ENCODE measurements at places on chromosomes 16 and 17.

- DNase-seq: no peak
Measured at GRCh38 chr16:55052348-55052734, 121.7 kb downstream of the IRX5 start.

DNA sequence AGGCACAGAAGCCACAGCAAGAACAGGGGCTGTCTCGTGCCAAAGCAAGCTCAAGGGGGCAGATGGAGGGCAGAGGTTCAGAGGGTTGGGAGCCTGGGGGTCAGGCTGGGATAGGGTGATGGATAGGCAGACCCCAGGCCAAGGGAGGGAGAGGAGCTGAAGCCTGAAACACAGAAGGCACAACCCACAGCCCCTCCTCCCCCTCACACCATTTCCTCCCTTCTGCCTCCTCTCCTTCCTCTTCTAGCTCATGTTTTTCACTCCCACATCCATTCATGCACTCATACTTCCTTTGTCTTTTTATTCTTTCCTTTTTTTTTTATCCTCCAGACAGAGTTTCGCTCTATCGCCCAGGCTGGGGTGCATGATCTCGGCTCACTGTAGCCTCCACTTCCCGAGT, 61.1 kb downstream of the SOCS1 start:
- no peak for DNase-seq

- no peak for DNase-seq
Measured at GRCh38 chr17:9427465-9428315, 147.9 kb downstream of the STX8 start.

DNA sequence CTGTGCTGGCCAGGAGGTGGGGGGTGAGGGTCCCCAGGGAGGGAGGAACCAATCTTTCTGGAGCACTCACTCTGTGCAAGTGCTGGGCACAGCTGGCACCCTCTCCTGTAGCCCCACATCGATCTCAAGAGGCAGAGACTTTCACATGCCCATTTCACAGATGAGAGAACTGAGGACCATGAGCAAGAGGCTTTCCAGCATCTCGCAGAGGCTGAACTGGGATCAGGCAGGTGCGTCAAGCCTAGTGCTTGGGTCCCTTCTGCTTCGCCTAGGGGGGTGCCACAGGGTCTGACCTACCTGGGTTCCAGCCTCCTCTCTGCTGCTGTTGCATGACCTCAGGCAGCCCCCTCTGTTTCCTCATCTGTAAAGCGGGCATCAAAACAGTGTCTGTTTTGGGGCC, 1.3 kb upstream of the WFDC1 start:
- DNase-seq: no peak

DNA sequence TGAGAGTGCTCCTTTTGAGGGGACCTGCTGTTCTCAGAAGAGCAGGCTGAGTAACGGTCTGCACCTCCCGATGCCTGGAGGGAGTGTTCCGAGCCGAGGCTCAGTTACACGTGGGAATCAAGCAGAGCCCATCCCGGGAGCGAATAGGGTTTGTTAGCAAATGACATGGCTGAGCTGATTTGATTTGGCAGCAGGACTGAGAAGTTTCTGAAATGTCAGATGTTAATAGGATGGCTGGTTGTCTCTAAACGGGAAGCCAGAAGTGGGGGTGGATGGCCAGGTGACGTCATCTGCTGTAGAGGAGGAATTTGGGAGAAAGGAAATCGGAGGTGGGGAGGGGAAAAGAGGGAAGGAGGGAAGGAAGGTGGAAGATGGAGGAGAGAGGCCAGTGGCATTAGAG, 128.0 kb downstream of the RAP1GAP2 start:
- DNase-seq: no peak

- DNase-seq: no peak
Measured at GRCh38 chr16:11257131-11257938, 1.3 kb upstream of the SOCS1 start.

DNA sequence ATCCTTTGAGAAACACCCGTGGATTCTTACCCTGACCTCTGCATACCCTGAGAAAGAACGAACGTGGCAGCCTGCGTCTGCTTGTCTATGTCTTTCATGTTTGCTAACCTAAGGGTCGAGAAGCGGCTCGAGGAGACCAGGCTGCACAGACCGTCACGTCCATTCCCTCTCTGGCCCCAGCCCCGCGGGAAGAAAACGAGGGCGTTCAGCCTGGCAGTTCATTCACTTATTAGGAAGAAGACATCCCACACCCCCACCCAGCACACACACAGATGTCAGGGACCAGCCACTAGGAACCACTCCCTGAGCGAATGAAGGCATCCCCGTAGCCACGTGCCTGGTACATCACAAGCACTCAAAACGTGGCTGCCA, 655 bp upstream of the MTHFSD start:
- DNase-seq: no peak

DNA sequence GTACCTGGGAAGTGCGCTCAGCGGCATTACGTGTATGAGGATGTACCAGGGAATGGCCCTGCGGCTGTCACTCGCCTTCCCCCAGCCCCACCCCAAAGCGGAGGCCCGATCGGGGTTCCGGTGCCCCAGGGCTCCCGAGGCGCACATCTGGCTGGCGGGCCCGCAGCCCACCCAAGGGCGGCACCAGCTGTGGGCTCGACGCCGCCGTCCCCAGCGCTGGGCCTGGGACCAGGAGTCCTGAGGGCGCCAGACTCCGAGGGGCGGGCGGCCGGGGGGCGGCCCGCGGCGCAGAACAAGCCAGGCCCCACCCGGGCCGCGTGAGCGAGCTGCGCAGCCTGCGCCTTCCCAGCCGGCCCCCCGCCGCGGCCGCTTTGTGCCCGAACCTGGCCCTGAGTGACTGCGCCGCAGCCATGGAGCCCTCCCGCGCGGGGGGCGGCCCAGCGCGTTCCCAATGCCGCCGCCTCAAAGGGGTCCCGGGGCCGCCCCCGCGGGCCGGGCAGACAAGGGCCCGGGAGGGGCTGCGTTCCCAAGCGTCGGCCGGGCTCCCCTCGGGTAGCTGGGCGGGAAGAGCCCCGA, 17.4 kb downstream of the ZNF423 start:
- DNase-seq: no peak

GRCh38 chr16:5077304-5077703, 5.7 kb downstream of the ALG1 start:
- DNase-seq: no peak

GRCh38 chr17:66627985-66628384, 206.9 kb upstream of the CACNG5 start:
- DNase-seq: no peak

DNA sequence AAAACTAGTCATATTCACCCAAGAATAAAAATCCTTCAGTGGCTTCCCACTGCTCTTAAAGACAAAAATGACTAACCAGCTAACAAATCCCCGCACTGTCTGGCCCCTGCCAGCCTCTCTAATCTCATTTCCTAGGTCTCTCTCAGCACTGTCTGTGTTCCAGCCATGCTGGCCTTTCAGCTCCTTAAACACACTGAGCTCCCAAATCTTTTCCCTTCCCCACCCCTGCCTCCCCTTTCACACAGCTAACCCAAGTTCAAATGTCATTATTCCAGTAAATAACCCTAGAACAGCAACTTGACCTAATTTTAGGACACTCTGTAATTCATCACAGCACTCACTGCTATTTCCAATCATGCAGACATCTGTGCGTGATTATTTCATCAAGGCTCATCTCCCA, 7.8 kb downstream of the SHCBP1 start:
- DNase-seq: no peak

GRCh38 chr16:69618307-69618706, 52.5 kb downstream of the NFAT5 start:
- no peak for DNase-seq

DNA sequence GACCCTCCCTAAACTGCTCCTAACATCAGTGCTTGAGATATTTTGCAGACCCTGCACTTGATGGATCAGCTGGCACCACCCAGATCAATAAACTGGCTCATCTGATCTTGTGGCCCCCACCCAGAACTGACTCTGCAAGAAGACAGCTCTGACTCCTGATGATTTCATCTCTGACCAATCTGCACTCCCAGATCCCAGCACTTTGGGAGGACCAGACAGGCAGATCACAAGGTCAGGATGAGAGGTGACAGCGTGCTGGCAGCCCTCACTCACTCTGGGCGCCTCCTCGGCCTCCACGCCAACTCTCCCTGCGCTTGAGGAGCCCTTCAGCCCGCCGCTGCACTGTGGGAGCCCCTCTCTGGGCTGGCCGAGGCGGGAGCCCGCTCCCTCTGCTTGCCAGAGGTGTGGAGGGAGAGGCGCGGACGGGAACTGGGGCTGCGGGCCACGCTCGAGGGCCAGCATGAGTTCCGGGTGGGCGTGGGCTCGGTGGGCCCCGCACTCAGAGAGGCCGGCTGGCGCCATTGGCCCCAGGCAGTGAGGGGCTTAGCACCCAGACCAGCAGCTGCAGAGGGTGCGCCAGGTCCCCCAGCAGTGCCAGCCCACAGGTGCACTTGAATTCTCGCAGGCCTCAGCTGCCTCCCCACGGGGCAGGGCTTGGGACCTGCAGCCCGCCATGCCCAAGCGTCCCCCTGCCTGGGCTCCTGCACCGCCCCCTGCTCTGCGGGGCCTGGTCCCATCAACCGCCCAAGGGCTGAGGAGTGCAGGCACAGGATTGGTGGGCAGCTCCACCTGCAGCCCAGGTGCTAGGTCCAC, 2.4 kb upstream of the C16orf54 start:
- DNase-seq: no peak

- DNase-seq: no peak
Measured at GRCh38 chr16:4663777-4664465, 29.4 kb upstream of the NUDT16L1 start.

GRCh38 chr16:30585022-30585399, 486 bp downstream of the ZNF785 start:
- no peak for DNase-seq

GRCh38 chr17:12478311-12478710, 187.4 kb upstream of the MYOCD start:
- DNase-seq: no peak

GRCh38 chr16:6726621-6727020, 606.0 kb upstream of the RBFOX1 start:
- DNase-seq: no peak

- DNase-seq: no peak
Measured at GRCh38 chr17:31158746-31159377, 64.1 kb downstream of the NF1 start.

GRCh38 chr16:66592814-66593213, 11.7 kb upstream of the CMTM3 start:
- DNase-seq: no peak

DNA sequence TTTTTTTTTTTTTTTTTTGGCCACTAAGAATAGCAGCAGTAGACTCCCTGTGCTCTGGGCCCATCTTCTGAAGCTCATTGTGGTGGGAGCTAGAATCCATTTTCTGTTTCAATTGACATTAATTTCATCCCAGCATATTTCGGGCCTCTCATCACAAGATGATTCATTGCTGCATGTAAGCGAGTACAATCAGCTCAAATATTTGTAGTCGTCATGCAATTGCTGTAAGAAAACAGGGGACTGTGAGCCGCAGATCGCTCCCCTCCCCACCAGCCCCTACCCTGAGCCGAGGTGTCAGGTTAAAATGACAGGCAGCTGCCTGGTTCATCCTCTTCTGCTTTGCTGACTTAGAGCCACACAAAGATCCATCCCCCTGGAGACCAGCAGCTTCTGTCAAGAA, 358.8 kb upstream of the CDH5 start:
- DNase-seq: no peak

- DNase-seq: no peak
Measured at GRCh38 chr17:43140396-43141332, 15.5 kb upstream of the BRCA1 start.

DNA sequence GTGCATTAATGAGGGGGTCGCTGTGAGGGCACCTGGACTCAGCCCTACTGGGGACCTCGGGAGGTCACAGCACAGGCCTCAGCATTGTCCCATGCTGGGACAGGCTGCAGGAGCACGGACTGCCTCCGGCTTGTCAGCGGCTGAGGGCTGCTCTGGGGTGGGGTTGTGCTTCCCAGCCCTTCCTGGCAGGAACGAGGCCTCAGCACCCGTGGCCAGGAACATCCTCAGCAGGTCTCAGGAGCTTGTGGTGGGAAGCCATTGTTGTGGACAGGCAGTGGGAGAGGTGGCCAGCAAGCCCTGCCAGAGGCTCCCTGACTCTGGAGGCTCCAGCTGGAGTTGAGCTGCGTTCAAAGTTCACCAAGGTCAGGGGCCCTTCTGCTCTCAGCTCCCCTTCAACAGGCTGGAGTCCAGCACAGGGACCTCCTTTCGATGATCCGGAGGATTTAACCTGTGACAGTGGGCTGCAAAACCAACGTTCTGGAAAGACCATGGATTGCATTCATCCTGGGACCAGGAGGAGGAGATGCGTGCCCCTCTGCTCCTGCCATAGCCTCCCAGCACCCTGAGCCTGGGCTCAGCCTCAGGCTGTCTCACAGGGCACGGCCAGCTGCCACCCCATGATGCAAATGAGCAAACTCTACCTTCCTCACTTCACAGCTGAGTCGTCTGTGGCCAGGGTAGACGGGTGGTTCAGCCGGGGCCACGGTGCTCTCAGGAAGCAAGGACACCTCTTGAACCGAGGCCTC, 32.6 kb downstream of the FOXL1 start:
- DNase-seq: no peak

DNA sequence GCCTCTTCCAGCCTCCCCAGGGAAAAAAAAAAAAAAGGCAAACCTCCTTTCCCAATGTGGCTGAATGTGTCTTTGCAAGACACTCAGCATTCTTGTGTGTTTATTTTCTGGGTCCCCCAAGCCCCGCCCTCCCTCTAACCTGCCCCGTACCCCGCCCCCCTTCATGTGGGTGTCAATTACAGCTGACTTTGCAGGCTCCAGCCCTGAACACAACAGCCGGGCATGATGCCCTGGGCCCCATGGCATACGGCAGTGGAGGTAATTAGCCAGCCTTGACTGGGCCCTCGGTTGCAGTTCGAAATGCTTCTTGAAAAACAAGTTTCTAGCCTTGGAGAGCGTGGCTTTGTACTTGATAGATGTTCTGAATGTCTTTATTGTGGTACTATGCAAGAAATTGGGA, 354.7 kb upstream of the RBFOX1 start:
- DNase-seq: no peak
